ENCODE measurements at places on chromosomes 11 and 22. TPM values are rescaled to one million over a fixed set of nuclear protein-coding genes. Genes with fewer than 3 reads are reported as not detected.
A peak's percentile ranks its signal among the peaks of the same experiment; 100 is the strongest.

Gene MOGAT2
- 0.11 TPM for total RNA-seq

Gene DBX1
- 0.14 TPM for total RNA-seq

Gene HBB
- total RNA-seq, result not detected

Gene RAB36
- total RNA-seq, result 1.1 TPM

Gene SYT12
- 7.3 TPM for total RNA-seq

Gene DEUP1
- total RNA-seq, result 0.44 TPM

Gene ANO9
- 16.6 TPM for total RNA-seq

Gene SORL1
- total RNA-seq, result 78.1 TPM

Gene LRRC32
- 1.6 TPM for total RNA-seq

DNA sequence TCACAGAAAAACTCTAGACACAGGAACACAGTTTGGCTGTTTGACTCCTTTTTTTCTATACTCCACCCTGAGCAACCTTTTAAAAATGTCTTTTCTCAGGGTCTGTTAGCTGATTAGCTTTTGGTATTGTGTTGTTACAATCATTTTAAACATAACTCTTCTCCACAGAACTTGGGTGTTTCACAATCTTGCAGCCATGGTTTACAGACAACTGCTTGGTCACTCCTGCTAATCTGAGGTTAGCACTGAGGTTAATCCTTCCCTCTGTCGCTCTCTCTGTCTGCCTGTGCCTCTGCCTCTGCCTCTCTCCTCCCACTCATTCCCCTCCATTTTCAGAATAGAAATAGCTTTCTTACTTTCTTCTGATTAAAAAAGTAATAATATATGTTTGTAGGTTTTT is 62.4 kb upstream of the ZBED5 start:
- DNase-seq, result no peak

GRCh38 chr22:39480557-39480956 is 21.5 kb upstream of the MIEF1 start:
- DNase-seq, result no peak

DNA sequence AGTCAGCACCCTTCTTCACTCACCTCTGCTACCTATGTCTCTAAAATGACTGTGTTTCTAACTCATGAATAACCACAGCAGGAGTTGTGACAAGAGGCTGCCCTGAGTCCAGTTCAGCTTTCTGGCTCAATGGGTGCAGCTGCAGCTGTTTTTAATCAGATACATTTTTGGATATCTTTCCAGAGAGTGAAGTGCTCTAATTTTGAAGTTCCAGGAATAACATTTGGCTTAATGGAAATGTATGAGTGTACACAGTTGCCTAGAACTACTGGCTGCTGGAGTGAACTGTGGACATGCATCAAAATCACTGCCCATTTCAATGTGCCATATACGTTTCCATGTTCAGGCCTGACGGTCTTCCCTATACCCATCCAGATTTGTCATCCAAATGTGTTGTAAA is 769.5 kb upstream of the ANO3 start:
- no peak for DNase-seq

GRCh38 chr11:83818349-83818748 is 532.2 kb upstream of the CCDC90B start:
- DNase-seq, result no peak

GRCh38 chr11:69158301-69159149 is 2.8 kb downstream of the SMIM38 start:
- DNase-seq, result no peak

DNA sequence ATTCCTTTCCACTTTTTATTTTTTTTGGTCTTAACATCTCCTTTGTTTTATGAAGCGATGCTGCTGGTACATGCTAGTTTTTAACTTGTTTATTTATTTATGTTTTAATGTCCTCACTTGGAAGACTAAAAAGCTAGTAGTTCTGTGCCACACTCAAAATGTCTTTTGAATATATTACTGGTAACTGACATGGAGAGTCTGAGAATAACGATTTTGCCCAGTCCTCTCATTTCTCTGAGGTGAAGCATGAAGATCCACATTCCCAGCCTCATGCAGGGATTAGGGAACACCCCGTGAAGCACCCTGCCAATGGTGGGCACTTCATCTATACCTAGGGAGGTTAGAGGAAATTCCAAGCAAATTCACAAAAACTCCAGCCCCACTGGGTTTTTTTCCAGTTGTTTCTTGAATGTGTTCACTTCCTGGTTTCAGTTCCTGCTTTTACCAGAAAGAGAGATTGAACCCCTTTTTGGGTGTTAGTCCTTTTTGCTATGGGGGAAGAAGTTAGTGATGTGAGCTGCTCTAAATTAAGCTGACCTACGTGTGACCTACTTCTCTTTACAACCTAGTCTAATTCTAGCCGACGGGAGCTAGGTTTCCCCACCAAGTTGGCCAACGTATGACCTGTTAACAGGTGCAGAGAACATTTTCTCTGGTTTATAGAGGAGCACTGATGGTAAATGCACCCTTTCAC is 106.1 kb downstream of the SLC1A2 start:
- no peak for DNase-seq

GRCh38 chr11:19954899-19955298 is 205.4 kb downstream of the DBX1 start:
- DNase-seq, result no peak

DNA sequence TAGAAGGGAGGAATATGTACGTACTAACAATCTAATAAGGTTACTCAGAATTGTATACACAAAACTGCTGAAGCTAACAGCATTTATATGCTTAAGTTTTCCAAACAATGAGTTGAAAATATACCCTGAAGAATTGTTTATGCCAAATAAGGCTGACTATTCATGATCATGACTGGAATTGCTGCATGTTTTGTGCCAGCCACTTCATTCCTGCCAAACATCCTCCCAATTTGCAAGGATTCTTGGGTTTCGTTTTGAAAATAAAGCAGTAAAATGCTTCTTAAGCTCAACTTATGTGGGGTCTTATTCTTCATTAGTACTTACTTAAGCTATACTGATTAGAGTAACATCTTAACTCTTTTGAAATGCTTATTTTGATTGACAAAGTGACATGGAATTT is 149.0 kb downstream of the SPON1 start:
- no peak for DNase-seq

GRCh38 chr22:32319861-32320406 is 37.7 kb upstream of the RFPL3 start:
- DNase-seq, result no peak

- no peak for DNase-seq
These were observed 35.5 kb downstream of the SYT7 start for GRCh38 chr11:61545341-61545740.

- no peak for DNase-seq
These were observed 372.7 kb downstream of the BUD13 start for GRCh38 chr11:116400081-116400480.

DNA sequence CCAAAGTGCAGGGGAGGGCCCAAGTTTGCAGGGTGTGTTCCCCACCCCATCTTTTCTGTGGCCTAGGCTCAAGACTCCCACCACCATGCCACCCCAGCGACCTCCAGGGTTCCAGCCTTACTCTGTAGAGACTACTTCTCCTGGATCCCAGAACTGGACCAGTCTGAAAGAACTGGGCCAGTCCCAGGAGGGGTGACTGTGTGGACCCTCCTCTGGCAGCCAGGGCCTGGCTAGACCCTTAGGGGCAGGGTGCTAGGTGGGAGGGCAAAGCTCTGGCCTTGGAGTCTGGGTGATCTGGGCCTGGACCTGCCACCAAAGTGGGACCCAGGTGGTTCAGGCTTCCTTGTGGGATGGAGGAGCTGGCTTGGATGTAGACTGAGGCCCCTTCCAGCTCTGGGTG is 41.8 kb upstream of the ACCSL start:
- DNase-seq, result no peak

GRCh38 chr22:25032066-25032465 is 79.5 kb downstream of the KIAA1671 start:
- DNase-seq, result no peak

DNA sequence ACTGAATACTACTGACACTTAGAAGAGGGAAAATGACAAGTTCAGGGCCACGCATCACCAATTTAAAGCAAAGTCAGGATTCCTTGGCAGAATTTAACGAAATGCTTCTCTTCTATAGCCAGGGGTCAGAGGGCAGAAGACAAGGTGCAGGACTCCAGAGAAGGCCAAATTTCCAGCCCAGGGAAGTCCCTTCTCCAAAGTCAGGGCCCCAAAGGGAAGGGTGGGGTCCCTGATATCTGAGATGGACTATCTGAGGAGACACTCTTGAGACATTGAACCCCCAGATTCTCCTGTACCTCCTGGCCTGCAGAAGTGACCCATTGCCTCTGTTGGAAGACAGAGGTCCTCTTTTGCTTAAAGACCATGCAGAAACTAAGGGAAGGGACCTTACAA is 91.2 kb downstream of the RPS6KA4 start:
- no peak for DNase-seq

DNA sequence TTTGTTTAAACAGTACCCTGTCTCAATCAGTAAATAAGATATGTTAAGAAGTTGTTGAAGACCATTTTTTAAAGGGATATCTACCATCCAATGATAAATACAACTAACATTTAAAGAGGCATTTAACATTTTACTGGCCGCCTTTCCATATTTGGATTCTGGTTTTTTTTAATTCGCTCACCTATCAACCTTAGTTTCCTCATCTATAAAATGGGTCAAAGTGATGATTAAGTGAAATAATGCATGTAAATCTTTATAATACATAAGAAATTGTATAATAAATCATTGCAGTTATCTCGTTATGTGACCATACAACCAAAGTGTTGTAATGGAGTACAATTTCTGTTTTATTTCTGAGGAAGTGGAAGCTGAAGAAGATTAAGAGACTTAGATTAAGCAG is 17.7 kb upstream of the ATP5MG start:
- no peak for DNase-seq

DNA sequence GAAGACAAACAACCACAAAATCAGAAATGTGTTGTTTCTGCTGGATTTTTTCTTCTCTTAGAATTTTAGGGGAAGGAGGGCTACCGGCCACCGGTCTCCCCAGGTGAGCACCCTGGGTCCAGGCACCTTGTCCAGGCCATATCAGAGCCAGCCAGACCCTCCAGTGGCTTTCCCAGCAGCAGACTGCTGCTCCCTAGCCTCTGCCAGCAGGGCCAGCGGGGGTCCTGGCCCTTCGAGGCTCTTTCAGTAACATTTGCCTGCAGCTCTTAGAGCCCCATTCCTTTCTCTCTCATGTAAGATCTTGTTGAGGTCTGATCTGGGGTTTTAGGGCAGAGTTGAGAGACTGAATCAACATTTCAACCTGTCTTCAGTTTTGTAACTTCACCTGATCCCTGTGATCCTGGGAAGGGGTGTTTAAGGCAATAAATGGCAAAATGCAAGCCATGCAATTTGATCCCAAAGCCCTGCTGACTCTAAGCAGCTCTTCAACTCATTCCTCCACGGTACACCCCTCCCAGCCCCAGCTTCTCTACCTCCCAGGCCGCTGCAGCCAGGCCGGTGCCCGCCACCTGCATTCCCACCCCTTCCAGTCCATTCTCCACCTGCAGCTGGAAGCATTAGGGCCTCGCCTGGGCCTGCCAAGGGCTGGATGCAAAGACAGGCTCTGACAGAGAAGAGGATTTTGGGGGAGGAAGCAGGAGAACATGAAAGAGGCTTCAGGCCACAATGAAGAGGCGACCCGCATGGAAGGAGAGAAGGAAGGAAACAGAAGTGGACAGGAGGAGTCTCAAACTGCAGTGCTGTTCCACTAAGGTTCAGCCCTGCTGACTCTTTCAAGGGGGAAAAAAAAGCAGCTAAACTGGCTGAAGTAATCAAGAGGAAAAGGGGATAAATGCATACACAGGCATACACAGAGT is 113.0 kb upstream of the FGF3 start:
- DNase-seq, result peak; percentile 39

DNA sequence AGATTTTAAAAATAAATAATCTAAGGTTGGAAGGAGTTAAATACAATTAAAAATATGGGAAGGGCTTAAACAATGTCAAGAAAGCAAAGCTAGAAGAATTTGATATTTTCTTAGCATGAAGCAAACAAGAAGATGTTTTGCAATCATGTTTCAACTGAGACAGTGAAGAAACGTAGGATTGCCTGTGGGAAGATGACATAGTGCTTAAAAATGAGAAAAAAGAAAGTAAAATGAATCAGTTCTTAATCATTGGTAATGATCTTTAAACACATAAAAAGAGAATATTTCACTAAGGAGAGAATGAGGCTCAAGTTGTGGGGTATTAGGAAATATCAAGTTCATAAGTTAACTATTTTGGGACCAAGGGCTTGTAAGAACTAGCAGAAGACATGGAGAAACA is 855.0 kb downstream of the METTL15 start:
- no peak for DNase-seq

DNA sequence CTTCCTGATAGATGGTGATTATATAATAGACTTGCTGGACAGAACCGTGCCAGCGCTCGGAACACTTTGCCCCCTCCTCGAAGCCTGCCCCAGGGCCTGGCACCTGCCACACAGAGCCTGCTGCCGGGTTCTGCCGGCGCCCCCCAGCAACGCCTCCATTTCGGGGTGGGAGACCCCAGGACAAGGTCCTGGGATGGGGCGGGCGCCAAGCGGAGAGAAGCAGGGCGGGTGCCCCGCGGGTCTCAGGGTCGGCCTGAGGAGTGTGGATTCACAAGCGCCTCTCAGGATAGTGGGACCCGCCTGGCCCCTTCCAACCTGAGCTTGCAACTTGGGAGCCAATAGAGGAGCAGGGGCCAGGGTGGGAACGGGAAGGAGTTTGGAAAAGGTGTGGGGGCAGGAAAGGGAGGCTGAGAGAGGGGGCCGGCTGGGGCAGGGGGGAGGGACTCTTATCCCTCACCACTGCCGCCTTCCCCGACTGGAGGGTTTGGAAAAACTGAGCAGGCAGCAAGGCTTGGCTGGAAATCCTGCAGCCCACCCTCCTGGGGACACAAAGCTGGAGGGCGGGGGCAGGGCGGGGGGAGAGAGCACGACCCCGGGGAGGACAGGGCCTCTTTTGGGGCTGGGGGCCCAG is 3.3 kb upstream of the BCL9L start:
- no peak for DNase-seq

DNA sequence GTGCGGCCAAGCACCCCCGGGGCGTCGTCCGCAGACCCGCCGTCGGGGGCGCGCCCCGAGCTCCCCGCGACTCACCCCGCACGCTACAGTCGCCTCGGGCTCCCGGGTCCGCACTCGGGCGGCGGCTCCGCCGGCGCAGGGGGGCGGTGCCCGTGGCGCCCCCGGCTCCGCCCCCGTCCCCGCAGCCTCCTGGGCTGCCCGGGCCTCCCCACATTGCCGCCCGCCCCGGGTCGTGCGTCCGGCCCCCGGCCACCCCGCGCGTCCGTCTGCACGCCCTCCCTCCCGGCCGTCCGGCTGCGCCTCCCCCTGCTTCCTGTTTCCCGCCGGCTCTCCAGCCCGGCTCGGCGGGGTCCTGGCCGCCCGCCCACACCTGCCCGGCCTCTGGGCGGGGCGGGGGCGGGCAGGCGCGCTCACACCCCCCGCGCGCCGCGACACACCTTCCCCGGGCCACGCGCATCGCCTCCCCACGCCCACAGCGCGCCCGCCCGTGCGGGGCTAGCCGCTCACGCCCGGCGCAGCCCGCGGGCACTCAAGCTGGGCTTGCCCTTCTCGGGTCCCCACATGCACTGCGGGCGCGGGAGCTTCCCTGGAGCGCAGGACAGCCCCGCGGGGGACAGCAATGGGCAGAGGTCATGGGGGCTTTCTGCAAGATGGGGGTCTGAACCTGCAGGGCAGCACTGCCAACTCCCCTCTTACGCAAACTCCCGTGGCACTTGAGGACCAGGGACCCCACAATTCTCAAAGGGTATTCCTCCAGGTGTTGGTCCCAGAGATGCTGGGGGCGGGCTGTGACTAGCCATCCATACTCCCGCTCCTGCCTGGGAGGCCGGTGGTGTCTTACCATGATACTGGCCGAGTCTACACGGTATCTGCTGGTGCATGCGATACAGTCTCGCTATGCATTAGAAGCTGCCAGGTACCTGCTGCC is at the start of gene CARD10:
Gene CARD10 (minus strand): TSS at position 148 of the 928 bp plus-strand sequence. CDS start 215 bp downstream, outside the sequence.
- DNase-seq, result peak; percentile 46

All from WTC11 (cell line).